Ovary (tissue), 10 donors: ENCODE measurements at places on chromosomes 3 and 15. TPM values are rescaled to one million over a fixed set of nuclear protein-coding genes. Genes with fewer than 3 reads are reported as not detected.

Gene SST
- 0.37 TPM for polyA plus RNA-seq

Gene KBTBD8
- 0.07 TPM for polyA plus RNA-seq

- peak; percentile 87 for DNase-seq
Observed at GRCh38 chr3:48429960-48430707, at the start of gene PLXNB1. Gene PLXNB1 (minus strand): TSS chr3:48430086. CDS start chr3:48424611, 5,475 bp downstream.

DNA sequence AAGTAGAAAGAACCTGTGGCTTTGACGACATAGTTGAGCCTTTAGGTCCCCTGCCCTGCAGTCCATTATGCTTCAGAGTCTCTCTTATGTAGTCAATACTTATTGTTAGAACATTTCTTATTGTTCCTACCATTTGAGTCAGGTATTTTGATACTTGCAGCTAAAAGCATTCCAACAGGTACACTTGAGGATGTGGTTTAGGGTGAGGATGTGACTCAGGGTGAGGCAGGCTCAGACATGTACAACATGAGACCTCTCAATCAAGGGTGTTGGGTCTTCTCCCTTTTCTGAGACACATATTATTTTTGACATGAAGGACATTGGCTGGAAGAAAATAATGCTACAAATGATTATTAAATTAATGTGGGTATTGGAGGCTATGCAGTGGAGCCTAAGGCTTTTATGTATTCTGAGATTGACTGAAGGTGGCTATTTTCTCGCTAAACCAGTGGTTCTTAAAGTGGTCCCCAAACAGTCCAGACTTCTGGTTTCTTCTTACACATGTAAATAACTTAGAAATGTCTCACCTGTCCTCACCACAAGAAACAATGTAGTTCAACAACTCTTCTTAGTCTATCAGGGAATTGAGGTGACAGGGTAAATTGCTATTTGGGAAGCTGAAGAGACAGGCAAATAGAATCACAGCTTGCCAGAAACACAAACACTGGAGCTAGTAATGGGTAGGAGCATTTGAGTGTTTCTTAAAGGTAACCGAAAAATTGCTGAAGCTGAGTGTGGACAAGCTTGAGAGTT is 135.5 kb upstream of the ZPLD1 start:
- no peak for DNase-seq

DNA sequence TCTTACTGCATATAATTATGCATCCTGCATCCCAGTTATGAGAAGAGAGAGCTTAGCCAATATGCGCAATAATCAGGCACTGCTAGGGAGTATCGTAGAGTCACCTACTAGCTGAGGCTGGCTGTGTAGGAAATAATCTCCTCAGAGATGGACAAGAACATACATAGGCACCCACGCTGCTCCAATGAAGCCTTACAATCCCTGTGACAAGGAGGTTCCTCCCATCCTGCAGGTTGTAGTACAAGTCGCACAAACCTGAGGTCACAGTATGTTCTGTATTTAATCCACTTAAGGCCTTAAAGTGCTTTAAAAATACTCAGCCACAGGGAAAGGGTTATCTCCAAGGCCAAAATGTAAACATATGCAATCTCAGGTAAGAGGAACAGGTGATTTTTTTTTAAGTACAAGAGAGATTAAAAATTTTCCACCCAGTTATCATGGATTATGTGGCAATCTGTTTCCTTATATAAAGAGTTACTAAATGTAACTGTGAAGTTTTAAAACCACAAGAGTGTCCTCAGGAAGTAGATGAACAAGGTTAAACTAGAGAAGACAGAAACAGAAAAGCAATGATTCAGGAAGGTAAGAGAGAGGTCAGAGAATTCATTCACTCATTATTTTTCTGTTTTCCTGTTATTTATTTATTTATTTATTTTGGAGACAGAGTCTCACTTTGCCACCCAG is 7.5 kb upstream of the COLQ start:
- DNase-seq = no peak

Gene ISLR2
- 0.43 TPM for polyA plus RNA-seq

- no peak for DNase-seq
Observed at GRCh38 chr3:76131396-76132153, 346.2 kb upstream of the ZNF717 start.

Gene ITIH1
- not detected for polyA plus RNA-seq

DNA sequence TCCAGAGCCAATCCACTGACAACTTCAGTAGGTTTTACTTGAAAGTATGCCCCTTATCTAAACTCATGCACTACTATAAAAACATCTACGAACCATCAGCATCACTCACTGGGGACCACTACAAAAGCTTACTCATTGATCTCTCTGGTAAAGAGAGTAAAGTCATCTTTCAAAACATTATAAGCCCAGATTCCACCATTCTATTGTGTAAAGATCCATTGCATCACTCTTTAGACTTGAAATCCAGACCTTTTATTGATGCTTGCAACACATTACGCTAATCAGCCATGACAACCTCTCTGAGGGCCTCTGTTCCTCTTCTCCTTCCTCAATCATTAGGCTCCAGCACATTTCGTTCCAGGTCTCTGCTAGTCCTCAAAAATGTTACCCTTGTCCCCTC is 248.9 kb upstream of the WNT5A start:
- DNase-seq = no peak

DNA sequence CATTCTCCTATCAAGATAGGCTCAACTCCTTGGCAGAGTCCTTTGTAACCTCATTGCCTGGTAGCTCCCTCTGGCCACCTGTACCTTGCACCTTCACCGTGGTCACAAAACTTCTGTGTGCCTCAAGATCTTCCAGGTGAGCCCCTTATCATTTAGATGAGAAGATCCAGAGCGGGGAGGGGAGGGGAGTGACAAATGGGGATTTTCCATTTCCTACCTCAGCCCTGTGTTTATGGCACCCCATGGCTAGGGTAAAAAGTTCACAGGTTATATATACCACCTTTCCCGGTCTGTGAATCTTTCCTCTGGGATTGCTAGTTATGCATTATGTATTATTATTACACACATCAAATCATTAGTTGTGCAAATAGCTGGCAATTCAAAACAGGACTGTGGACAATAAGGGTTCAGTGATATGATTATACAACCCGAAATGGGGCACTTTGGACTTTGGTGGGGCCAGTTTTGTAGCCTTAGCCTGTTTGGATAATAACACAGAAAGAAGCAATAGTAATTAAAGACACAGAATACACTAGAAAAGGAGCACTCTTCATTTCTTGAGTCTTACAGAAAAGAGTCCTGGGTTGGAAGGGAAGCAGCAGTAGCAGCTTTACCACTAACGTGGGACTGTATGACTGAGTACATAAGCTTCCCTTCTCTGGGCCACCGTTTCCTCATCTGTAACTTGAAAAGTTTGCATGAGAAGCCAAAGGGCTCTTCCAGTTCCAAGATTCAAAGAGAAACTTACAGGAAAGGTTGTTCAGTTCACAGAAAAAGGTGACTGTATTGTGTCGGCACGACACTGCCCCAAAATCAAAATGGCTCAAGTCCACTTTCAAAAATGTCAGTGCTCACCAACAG is 7.1 kb downstream of the TLE3 start:
- no peak for DNase-seq

- no peak for DNase-seq
Observed at GRCh38 chr3:42786212-42786611, 13.2 kb upstream of the CCDC13 start.

- no peak for DNase-seq
Observed at GRCh38 chr15:90031231-90031791, 30.2 kb downstream of the ZNF710 start.

- no peak for DNase-seq
Observed at GRCh38 chr3:197007953-197008352, 21.7 kb downstream of the MELTF start.

Gene ADCY5
- 15.4 TPM for polyA plus RNA-seq

Gene TADA3
- 45.5 TPM for polyA plus RNA-seq

DNA sequence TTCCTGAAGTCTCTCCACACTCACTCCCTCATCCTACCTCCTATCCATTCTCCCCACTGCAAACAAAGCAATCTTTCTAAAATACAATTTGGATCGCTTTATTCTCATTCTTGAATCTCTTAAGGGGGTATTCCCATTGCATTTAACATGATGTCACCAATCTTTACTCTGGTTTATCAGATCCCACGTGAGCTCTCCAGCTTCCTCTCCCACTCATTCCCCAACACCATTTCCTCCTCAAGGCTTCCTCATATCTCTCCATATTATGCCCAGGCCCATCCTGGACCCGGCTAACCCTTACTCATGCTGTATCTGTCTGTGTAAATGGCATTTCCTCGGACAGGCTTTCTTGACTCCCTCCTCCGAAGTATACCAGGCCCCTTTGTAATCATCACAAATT is 165.0 kb downstream of the CD47 start:
- DNase-seq = no peak

Gene FANCD2OS
- not detected for polyA plus RNA-seq

DNA sequence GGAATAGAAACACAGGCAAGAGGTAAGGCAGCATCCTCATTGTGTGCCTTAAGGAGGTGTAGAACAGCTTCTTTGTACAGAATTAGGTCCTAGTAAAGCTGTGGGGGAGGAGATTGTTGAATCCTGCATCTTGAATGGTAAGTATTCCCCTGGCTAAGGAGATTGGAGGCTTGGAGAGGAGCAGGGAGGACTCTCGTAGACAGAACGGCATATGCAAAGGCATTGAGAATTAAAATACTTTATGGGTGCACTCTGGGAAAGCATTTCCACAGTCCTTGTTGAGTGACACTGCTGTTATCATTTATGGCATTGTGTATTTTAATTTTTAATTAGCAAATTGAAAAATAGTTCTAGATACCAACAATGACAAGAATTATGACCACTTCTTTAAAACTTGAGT is 66.5 kb upstream of the GPR149 start:
- no peak for DNase-seq
